ENCODE measurements at places on chromosomes 2 and 18.

DNA sequence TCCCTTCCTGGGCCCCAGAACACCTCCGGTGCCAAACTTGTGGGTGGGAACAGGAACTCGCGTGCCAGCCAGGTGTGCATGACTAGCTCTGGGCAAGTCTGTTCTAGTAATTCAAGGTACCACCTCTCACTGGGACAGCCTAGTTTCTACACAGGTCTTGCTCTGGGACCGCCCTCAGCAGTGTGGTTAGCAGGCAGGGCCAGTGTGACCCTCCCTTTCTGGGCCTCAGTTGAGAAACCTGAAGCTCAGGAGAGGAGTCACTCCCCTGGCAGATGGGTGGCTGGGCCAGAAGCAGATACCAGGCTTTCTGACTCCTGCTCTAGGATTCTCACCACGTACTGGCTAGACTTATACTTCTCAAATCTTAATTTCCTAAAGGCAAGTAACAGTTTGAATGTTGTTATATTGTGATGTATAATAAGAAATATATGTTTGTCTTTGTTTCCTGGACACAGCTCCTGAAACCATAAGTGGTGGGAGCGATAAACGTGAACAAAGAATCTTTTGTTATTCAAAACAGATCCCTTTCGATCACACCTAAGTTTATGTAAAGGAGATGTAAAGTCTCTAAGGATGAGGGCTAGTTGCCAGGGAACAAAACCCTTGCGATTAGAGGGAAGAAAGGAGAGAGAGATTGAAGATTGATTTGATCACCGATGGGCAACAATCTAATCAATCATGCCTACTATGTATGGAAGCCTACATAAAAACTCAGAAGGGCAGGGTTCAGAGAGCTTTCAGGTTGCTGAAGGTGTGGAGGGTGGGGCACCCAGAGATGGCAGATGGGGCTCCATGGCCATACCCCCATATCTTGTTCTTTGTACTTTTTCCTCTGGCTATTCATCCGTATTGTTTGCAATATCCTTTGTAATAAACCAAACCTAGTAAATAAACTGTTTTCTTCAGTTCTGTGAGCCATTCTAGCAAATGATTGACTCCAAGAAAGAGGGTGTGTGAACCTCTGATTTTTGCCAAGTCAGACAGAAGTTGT is 952 bp upstream of the UGT1A6 start:
- DNase-seq = no peak

DNA sequence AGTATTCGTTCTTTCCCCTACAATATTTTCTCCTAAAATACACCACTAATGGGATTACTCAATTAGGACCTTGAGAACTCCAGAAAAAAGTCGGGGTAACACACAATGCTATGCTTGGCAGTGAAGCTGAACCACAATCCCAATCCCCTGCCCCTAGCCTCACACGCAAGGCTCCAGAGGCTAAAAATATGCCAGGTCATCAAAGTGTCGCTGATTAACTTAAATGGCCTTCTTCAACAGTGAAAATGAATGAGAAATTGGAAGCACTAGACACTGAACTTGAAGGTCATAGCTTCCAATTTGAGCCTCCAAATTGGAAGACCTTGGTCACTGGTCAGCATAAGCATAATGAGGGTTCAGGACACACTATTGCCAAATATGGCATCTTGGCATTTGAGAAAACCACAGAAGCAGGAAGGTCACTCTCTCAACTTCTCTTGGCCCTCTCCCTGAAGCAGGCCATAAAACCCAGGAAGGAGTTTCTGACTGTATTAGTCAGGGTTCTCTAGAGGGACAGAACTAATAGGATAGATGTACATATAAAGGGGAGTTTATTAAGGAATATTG is 86.0 kb upstream of the SATB2 start:
- no peak for DNase-seq

- peak; percentile 31 for DNase-seq
Measured at GRCh38 chr2:218567797-218568189, 358 bp downstream of the USP37 start.

DNA sequence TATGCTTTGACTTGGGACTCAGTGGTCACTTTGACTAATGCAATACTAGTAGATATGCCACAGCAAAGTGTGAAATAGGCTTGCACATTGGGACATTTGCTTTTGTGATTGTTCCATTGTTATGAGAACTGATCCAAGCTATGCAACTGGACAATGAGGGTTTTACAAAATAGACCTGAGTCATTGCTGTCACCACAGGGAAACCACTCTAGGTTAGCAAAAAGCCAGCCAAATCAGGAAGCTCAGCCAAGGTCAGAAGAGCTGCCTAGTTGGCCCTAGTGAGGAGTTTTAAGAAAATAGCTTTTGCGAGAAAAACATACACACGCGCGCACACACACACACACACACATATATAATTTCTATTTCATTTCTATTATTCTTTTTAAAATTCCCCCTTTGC is 452.4 kb upstream of the CDH7 start:
- DNase-seq = no peak

DNA sequence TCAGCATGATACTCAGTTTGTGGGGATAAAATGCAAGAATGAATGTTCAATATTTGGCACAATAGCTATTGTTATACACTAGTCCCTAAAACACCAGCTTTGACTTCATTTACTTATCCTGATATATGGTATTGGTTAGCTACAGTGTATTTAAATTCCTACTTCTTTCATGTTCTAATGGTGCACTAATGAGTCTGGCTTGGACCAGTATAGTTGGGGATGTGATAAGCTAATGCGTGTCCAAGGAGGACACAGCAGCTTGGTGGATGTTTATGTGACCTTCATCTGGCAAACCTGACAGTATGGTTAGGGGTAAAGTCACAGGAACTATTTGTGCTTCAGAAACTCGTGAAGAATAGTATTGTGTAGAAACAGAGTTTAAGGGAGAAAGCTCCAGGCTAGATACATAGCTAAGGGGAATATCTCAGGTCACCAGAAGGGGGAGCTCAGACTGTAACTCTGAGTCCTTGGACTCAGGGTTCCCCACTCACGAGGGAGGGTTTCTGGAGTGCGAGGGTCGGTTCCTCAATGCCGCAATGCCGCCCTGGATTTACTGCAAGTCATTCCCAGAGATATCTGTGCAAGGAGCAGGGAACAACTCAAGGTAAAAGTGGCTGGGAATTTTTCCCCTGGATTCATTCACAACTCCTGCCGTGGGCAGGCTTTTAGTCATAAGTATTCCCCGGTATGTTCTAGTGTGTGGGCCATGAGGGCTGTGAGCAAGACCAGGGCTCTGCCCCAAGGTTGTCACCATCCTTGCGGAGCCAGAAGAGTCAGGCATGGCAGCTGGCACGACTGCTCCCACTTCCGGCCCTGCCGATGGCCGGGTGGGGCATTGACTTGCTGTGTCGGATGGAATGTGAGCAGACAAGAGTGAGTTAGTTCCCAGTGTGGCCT is 14.5 kb downstream of the IL1R2 start:
- no peak for DNase-seq

- DNase-seq = no peak
Measured at GRCh38 chr2:217186152-217186551, 326.3 kb upstream of the TNP1 start.

DNA sequence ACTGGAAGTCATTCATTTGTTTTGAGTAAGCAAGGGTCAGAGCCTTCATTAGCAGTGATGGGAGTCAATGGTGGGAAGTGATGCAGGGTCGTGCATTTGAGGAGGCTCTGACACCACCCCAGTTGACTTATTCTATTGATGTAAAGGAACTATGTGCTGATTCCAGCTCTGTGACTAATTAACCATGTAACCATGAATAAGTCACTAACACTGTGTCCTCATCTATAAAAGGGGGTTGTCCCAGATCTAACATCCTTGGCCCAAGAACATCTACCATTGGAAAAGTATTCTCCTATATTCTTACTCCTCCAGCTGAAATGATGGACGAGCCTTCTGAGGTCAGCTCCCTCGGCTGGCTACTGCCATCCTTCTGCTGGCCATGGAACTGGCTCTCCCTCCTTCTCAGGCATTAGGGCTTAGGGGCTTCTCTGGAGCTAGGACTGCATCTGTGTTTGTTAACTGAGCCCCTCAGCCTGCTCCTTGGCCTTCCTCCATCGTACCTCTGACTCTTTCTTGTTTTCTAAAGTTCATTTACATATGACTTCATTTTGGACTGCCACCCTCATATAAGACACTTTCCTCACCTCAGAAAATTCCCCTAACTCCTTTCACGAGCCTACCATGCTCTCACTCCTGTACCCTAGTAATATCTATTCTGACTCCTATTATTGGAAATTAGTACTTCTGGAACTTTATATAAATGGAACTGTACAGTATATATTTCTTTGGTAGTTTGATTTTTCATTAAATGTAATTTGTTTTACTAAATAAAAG is 115.5 kb downstream of the KCTD1 start:
- no peak for DNase-seq

GRCh38 chr2:103222969-103223368 is 461.1 kb downstream of the TMEM182 start:
- DNase-seq = no peak

DNA sequence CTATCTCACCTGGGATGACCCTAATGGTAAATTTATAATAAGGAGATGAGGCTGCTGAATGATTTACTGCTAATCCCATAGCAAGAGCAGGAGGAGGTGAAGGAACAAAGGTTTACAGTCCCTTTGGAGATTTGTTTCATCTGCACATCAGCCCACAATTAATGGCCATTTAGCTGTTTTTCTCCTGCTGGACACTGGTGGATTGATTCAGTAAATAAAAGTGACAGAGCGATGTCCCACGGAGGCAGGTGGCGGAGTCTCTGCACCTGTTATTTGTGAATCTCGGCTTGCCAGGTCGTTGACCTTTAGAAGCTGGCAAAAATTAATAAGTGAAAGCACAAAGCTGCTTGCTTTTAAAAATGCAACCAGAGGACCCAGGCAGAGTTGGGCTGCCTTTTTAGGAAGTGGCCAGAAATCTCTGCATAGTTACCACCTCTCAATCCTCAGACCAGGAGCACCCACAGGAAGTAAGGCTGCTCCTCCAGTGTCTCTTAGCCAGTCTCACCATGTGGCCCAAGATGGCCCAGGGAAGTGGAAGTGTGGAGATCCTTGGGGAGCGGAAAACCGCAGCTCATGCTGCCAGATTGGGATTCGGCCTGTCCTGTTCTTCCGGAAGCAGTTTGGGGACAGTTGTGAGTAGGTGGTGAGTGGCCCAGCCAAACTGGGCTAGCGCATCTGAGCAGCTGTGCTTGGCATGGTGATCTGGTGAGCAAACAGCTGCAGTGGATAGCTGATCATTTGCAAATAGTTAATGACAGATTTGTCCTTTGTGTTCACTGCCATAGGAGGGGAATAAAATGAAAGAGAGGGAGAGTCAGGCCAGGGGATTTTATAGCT is 1005.7 kb upstream of the PIK3C3 start:
- DNase-seq = no peak

DNA sequence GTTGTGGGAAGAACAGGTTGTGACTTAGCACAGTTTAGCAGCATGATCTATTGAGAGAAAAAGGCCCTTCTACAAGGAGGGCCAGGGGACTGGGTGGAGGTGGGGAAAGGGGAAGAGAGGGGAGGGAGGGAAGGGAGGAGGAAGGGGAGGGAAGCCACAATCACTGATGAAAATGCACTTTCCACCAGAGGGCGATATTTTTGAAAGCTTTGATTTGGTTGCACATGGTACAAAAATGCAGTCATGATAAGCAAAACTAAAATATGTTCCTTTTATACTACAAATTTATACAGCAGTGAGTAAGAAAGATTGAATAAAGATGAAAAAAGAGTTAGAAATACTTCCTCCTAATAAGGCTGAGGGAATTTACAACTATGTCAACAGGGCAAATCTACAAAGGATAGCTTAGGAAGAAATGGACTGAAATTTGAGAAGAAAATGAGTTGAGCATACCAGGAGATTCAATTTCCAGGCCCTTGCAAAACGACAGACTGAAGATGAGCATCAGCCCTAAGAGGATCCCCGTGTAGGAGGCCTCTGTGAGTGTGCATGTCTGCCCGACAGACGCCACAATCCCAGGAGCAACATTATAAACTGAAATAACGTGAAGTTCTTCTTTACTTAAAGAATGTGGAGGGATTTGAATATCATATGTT is 17.2 kb downstream of the SH3YL1 start:
- DNase-seq = peak; percentile 16

DNA sequence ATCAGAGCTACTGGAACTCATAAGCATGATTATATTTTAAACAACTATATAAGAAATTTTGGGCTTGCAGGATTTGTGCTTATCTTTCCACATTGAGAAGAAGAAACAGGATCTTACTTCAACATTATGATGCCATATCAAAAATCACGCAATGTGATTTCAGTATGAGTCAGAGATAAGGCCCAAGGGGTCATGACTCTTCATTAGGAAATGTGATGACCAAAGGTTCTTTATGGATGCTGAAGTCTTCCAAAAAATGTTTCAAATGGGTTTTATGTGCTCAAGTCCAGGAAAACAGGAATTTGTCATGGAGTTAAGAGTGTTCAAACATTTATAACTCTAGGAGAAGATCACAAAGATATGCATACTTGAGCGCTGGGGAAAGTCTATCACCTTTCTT is 7.8 kb upstream of the SERPINB2 start:
- DNase-seq = no peak

- DNase-seq = no peak
Measured at GRCh38 chr2:223230352-223230751, 178.4 kb downstream of the KCNE4 start.

DNA sequence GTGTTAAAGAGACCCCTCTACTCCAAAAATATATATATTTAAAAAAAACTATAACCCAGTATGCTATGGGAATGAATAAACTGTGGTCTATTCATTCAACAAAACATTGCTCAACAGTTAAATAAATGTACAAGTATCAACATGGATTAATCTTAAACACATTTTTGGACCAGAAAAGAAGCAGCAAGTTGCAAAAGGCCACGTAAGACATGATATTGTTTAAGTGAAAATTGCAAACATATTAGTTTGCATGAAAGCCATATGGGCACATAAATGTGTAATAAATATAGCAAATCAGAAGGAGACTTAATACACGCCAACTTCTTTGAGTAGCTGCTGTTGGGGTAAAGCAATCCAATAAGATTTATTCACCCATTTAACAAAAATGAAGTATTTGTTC is 321.5 kb downstream of the FBXO15 start:
- no peak for DNase-seq

- DNase-seq = no peak
Measured at GRCh38 chr2:115036818-115037217, 594.4 kb downstream of the DPP10 start.

GRCh38 chr2:136392897-136393505 is 275.1 kb upstream of the CXCR4 start:
- no peak for DNase-seq

All from NCI-H1048 (cell line).